GM13976 (cell line): ENCODE measurements at places on chromosomes 13 and 19.

DNA sequence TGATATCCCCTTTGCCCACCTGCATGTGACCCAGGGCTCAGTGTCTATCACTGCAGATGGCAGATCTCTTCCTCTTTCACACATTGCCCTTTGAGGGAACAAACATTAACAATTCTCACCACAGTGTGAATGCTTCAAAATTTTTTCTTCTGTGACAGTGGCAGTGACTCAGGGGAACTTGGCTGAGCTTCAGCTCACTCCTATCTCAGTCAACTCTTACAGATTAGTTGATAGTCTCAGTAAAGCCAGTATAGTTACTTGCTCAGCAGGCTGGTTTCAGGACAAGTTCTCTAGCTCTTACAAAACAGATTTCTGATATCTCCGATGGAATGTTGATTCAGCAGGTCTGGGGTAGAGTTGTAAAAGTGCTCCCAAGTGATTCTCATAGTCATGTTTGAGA lies 166.9 kb downstream of the DLEU7 start:
- DNase-seq = no peak

DNA sequence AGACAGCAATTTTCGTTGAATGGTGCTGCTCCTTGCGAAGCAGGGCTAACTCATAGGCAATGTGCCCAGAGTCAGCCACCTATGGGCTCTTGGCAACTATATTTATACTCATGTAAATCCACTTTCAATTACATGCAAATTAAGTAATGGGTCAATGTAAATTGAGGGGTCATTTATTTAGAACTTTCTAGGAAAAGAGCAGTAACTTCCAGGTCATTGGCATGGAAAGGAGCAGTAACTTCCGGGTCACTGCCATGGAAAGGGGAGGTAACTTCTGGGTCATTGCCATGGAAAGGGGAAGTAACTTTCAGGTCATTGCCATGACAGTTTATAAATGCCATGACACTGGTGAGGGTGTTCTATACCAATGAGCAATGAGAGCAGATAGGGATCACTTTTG lies 11.6 kb downstream of the KLK4 start:
- DNase-seq = no peak

GRCh38 chr13:110285991-110286832 lies 20.7 kb downstream of the COL4A1 start:
- DNase-seq = no peak

- peak; percentile 62 for DNase-seq
Observed at GRCh38 chr19:46355234-46356148, 8.6 kb downstream of the PPP5C start.
